Tibial nerve (tissue), 4 donors: ENCODE measurements at places on chromosomes 7 and 10. TPM values are rescaled to one million over a fixed set of nuclear protein-coding genes. Genes with fewer than 3 reads are reported as not detected.
A peak's percentile ranks its signal among the peaks of the same experiment; 100 is the strongest.

LRMDA gene
- 14.5 TPM for total RNA-seq

IDI2 gene
- 0.30 TPM for total RNA-seq

- DNase-seq, result peak; percentile 66
Measured at GRCh38 chr10:97714401-97715258, 1.1 kb downstream of the MARVELD1 start.

GRCh38 chr7:35004531-35005095 lies 32.7 kb downstream of the DPY19L1 start:
- DNase-seq, result no peak

DNA sequence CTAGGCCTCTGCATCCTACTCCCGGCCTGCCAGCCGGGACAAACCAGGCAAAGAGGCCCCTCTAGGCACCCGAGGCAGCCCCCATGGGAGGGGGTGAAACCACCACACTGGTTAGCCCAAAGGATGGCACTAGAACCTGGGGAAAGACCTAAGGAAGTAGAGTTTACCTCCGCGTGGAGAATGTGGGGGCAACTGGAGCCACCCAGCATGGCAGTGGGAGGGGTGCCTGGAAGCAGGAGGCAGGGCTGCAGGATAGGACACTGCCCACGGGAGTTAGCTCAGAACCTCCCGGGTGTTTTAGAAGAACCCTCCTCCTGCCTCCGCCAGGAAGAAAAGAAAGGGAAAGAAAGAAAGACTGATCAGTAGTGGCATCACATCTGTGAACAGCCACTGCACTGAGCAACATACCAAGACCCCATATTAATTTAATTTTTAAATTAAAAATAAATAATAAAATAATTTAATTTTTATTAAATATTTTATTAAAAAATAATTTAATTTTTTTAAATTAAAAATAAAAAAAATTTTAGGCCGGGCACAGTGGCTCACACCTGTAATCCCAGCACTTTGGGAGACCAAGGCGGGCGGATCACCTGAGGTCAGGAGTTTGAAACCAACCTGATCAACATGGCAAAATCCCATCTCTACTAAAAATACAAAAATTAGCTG lies 11.2 kb downstream of the AIFM2 start:
- no peak for DNase-seq

- DNase-seq, result no peak
Measured at GRCh38 chr10:118213436-118213835, 128.7 kb downstream of the FAM204A start.

GRCh38 chr7:106768324-106768751 lies 96.7 kb upstream of the PIK3CG start:
- DNase-seq, result no peak

DNA sequence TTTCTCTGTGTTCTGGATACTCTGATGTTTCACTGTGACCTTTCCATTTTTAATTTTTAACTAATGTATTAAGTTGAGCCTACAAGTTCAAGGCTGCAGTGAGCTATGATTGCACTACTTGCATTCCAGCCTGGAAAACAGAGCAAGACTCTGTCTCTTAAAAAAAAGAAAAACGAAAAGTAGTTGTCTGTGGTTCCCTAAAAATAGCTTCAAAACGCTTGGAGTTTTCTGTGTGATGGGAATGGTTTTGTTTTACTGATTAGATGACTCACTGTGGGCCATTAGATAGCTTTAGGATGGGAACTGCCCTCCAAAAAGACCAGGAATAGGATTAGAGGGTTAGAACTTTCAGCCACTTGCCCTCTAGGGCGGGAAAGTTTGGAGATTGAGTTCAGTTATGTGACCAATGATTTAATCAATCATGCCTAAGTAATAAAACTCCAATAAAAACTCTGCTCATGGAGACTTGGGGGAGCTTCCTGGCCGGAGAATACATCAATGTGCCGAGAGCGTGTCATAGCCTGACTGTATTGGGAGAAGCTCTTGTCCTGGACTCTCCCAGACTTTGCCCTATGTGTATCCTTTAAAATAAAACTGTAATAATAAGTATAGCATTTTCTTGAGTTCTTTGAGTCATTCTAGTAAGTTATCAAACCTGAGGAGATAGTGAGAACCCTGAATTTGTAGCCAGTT lies 147.1 kb downstream of the LYZL1 start:
- no peak for DNase-seq

AGR2 gene
- not detected for total RNA-seq

LIPN gene
- not detected for total RNA-seq

DNA sequence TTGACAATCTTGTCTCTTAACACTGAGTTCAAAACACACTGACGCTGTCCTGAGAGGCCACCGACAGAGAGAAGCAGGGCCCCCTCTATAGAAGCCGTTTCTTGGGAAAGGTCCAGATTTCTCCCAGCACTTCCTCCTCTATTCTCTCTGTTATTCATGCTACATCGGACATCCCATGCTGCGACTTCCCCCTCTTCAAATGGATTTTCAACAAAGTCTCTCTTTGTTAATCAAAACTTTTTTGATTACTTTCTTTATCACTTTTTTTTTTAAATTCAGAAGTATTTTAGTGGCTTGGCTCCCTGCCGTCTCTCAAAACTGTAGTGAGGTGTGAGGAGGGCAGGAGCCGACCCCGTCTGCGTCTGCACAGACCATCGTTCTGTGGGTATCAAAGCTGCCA lies 298.9 kb upstream of the PITRM1 start:
- DNase-seq, result no peak

- DNase-seq, result no peak
Measured at GRCh38 chr10:81251457-81252115, 623.4 kb upstream of the NRG3 start.

FAM171A1 gene
- total RNA-seq, result 25.3 TPM

DNA sequence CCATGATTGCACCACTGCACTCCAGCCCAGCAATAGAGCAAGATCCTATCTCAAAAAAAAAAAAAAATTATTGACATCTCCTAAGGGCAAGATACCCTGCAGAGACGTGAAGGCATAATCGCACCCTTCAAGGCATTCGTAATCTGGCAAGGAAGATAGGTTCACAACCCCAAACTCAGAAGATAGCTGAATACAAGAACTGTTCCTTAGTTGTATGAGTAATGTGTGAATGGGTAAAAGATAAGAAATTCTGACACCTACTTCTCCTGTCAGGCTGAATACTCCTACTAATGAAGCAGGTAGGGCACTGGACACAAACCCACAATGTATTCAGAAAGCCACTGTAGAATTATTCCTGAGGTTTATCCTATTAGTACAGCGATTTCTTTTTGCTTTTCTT lies 882.4 kb upstream of the AUTS2 start:
- DNase-seq, result no peak

- no peak for DNase-seq
Measured at GRCh38 chr7:52053525-52053924, 736.9 kb upstream of the COBL start.

ENTPD1 gene
- total RNA-seq, result 33.0 TPM

- DNase-seq, result no peak
Measured at GRCh38 chr7:4048336-4048735, 633.8 kb upstream of the FOXK1 start.

DNA sequence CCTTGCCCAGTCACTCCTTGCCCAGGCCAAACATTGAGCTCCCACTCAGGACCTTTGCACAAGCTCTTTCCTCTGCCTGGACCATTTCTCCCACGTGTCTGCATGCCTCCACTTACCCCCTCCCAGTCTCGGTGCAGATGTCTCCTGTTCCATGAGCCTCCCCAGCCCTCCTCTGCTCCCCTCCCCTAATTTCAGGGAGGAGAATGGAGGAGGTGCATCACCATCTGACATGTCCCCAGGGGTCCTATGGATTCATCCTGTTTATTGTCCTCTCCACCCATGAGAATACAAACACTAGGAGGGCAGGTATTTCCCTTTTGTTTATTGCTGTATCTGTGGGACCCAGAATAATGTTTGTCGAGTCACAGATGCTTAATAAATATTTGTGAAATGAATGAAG lies 8.6 kb upstream of the GRID2IP start:
- no peak for DNase-seq

DCLRE1A gene
- 4.9 TPM for total RNA-seq

CDK1 gene
- 3.3 TPM for total RNA-seq
